Hippocampal formation (tissue), 2 donors: ENCODE measurements at places on chromosomes 2 and 18.

DNA sequence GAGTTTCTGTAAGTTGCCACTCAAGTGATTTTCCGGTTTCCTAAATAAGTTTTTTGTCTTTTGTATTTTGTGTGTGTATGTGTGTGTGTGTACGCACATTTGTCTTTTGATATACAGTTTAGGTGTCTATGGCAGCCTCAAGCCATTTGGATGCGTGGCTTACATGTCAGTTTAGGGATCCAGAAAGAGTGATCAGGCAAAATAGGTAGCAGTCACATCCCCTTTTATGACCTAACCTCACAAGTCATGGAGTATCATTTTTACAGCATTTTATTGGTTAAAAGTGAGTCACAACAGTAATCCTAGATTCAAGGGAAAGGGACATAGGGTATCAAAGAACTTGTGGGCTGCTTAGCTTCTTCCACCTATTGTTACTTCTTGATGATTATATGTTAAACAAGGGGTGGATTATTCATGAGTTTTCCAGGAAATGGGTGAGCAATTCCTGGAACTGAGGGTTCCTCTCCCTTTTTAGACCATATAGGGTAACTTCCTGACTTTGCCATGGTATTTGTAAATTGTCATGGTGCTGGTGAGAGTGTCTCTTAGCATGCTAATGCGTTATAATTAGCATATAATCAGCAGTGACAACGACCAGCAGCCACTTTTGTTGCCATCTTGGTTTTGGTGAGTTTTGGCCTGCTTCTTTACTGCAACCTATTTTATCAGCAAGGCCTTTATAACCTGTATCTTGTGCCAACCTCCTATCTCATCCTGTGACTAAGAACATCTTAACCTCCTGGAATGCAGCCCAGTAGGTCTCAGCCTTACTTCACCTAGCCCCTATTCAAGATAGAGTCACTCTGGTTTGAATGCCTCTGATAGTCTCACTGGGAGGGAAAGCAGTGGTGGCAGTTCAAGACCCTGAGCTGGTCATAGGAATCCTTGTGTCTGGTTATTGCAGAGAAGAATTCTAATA, 8.6 kb upstream of the SOCS6 start:
- DNase-seq: no peak

GRCh38 chr18:12651651-12652050, 6.3 kb downstream of the SPIRE1 start:
- DNase-seq: no peak

GRCh38 chr18:957829-958228, 53.2 kb downstream of the ADCYAP1 start:
- DNase-seq: no peak

DNA sequence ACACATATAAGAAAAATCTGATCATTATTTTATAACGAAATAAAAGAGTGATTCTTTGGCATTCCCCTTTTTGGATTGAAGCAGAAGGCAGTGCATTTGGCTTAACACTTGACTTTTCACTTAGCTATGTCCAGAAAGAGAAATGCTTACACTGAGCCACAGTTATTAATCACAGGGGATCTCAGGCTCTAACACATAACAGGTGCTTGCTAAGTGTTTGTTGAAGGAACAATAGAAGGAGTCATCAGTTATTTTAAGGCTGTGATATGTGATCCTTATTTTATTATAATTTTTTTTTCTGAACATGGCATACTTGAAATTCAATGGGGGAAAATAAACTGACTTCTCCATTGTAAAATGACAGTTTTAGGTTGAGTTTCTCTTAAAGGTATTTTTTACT, 209.5 kb downstream of the UBE2E3 start:
- no peak for DNase-seq

DNA sequence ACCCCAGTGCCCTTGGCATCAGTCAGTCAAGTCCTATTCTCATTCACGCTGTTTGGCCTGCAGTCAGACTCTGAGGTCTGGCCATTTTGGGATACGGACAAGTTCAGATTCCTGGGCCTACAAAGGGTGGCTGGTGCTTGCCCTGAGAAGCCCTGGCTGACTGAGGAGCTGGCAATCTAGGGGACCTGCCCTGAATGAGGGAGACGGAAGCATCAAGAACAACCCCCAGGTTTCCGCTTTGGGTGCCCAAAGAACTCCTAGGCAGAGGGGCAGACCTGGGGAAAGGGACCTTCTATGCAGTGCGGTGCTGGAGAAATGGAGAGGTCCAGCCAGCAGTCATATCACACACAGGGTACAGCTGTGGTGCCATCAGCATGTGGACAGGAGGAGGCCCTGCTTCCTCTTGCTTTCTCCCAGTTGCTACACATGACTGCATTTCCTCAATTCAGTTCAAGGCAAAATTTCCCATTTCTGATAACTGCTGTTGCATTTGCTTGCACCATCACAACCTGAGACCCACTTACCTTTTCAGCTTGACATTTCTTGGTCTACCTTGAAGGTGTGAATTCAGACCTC, 70.9 kb upstream of the LGALSL start:
- DNase-seq: peak; percentile 1

DNA sequence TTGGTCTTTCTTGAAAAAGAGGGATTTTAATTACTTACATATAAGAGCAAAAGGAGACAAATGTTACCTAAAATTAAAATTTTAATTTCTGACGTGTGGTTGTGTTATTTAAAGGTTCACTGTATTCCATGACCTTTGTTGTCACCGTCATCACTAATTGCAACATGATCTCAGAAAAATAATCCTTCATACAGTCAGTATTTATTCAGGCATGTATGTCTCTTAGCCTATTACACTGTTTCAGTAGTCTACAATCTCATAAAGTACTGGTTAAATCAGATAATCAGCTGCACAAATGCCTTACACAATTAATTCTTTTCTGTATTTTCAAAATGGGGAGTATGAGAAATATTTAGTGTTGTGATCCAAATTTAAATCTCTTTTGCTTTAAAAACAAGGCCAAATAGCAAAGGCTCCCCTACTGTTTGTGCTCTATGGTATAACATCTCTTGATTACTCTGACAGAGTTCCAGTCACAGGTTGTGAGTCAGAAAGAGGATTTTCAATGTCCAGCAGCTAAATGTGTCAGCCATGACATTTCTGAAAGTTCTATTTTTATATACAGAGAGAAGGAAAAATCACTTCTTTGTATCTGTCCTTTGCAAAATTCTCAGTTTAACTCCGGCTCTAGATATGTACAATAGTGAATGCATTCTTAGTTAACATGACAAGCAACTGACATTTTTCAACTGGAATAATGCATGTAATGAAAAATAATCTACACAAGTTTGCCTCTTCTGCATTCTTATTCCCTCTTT, 184.0 kb downstream of the FIGN start:
- no peak for DNase-seq

DNA sequence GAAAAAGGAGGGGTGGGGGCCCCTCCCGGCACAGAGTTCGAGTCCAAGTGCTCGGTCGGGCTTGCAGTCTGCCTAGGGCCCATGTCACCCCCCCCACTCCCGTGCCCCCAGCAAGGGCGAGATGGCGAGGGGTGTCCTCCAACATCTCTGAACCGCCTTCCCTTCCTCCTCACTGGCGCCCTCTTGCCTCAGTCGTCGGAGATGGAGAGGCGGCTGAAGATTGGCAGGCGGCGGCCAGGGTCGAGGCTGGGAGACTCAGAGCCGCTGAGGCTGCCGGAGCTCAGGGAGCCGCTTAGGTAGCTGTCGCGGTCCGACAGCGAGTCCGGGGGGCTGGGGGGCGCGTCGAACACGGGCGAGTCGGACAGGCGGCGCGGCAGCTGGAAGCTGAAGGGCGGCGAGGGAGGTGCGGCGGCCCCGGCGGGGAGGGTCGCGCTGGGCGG, 2.3 kb downstream of the ZFP36L2 start:
- DNase-seq: peak; percentile 53

GRCh38 chr2:10405448-10405847, 42.7 kb downstream of the ODC1 start:
- no peak for DNase-seq

DNA sequence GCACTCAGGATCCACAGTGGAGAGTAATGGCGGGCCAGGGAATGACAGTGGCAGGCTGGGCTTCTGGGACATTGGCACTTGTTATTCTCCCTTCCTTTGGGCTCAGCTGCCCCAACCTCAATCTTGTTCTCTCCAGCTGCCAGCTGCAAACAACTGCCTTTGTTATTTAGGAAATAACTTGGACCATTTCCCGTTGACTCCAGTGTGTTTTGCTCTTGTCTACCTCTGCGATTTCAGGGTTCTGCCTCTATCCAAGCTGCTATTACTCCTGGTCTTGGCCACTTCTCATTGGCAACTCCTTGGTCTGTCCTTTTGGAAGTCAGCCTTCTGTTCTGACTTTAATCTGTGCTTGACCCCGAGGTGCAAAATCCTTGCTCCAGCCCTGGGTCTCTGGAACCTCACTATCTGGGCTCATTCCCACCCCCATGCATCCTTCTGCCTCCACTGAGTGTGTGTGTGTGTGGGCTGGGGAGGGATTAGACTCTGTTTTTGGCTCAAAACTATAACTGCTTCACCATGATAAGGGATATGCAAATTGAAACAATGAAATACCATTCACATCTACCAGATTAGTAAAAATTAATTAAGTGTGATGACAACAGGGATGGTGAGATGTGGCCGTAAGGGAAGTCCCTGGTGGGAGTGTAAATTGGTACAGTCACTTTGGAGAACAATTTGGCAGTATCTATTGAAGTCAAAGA, 134.1 kb upstream of the CXCR4 start:
- no peak for DNase-seq

DNA sequence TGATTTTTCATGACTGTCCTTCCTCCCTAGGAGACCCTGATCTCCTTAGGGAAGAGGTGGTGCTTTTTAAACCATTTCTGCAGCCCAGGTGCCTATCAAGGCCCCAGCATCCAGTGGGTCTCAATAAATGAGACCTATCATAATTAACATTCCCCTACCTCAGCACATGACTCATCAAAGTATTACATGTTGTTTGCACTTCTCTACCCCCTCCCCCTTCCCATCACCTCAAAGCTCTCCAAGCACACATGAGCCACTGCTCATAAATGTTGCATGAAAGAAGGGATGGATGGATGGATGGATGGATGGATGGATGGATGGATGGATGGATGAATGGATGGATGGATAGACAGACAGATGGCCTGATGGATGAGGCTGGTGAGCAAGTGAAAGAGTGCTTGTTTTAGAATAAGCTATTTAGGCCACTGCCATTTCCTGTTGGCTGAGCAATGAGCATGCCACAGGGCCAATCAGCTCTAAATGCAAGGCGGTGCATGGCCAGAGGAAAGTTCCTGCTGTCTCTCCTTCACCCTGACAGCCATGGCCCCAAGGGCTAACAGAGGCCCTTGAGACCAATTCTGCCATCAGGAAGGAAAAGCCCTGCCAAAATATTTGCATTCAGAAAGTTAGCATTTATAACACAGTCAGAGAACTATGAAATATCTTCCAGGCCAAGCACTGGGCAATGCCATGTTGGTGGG, 20.9 kb upstream of the STEAP3 start:
- no peak for DNase-seq
